ENCODE measurements at places on chromosomes 16 and 17. TPM values are rescaled to one million over a fixed set of nuclear protein-coding genes. Genes with fewer than 3 reads are reported as not detected.

Gene GAA
- 20.3 TPM for polyA plus RNA-seq

GRCh38 chr17:79027274-79027924, 3.4 kb downstream of the C1QTNF1 start:
- DNase-seq, result no peak

GRCh38 chr16:4882000-4882632, 34.8 kb downstream of the UBN1 start:
- peak; percentile 55 for DNase-seq

- DNase-seq, result peak; percentile 52
These were observed 37.2 kb upstream of the ADGRG1 start for GRCh38 chr16:57591086-57591869.

- DNase-seq, result no peak
These were observed 19.3 kb downstream of the B9D1 start for GRCh38 chr17:19343256-19343630.

GRCh38 chr16:70540994-70541393, 17.4 kb downstream of the SF3B3 start:
- no peak for DNase-seq

DNA sequence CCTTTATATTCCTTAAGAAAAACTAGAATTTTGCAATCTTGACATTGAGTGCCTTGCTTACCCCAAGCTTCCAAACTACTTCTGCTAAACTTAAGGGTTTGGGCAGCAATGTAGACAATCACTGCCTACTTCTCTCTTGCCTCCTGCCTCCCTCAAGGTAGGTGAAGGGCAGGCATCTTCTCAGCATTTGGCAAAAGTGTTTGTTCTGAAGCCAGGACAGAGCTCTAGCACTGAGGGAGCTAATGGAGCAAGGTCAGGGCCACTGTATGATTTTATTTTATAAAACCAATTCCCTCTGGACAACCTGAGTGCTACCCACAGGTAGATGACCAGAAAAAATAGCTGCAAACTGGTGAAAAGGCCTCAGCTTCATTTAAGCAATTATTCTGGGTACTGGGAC, 111.8 kb downstream of the IRX3 start:
- DNase-seq, result no peak

GRCh38 chr17:8402921-8403536, 5.4 kb upstream of the RNF222 start:
- no peak for DNase-seq

Data from muscle of arm (tissue), 14 donors.